ENCODE measurements at places on chromosomes 12 and 14.

DNA sequence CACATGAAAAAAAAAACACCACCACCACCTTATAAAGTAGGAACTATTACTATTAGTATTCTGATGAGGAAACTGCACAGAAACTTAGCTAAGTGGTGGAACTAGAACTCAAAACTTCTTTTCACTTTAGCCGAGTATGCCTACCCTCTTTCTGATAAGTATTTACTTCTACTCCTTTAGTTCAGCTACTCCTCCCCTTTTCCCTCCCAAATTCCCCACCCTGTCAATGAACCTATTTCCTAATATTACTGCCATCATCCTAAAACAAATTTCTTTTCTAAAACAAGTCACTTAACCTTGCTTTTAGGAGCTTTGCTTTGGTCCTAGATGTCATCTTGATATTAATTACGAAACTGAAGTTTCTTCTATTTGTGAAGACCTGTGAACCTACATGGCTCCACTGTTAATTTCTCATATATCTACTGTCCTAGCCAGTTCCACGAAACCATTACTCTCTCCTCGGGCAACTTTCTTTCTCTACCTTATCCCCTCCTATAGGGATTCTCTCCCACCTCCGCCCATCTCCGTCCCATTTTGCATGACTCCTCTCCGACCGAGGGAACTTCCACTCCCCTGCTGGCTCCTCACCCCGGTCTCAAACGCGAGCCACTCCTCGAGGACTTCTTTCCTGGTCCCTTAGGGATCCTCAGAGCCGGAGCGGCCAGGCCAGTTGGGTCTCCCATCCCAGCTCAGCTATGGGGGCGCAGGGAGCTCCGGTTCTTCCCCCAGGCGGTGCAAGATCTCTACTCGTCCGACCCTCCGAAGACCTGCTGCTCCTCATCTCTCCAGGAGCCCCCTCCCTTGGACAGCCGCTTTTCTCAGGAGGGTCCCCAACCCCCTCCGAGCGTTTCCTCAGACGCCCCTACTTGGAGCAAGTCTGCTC, 1.1 kb downstream of the NUMB start:
- DNase-seq: no peak

GRCh38 chr12:47079981-47080724, 394 bp upstream of the AMIGO2 start:
- DNase-seq: no peak

GRCh38 chr14:65495196-65495595, 82.7 kb downstream of the FUT8 start:
- no peak for DNase-seq

- no peak for DNase-seq
Measured at GRCh38 chr12:67148265-67148664, 120.9 kb upstream of the CAND1 start.

GRCh38 chr12:77916276-77916675, 85.6 kb downstream of the NAV3 start:
- DNase-seq: no peak

All from fibroblast of the conjunctiva (primary cell).